WERI-Rb-1 (cell line): ENCODE measurements at places on chromosomes 11 and 22.

DNA sequence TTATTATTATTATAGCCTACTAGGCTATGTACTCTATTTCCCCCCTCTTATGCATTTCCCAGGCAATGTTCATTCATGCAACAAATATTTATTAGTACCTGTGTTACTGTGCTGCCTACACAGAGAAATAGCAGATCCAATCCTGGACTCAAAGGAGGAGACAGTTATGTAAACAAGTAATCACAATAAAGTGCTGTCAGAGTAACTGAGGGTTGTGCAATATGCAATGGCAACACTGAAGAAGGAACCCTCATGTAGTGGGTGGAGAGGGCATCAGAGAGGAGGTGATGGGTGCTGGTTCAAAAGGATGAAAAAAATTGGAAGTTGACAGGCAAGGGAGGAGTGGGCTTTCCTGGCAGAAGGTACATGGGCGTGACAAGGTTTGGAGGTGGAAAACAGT is 886 bp upstream of the P4HA3 start:
- DNase-seq: no peak

GRCh38 chr11:119519796-119520195 is 96.8 kb upstream of the THY1 start:
- DNase-seq: no peak

DNA sequence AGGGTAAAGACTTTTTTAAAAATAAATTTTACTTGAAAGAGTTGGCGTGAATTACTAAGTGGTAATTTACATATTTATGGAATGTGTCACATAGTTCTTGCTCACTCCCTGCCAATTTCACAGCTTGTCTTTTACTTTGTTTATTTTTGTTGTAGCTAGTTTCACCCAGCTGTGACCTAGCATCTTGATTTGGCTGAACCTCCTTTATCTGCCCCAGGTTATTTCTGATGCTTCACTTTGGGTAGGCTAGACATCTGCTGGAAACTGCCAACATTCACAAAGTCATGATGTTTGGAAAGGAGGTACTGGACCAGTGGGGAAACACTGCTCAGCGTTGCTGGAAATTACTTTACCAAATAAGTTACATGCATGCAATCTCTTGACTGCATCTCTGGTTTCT is 1676.0 kb upstream of the RAG2 start:
- no peak for DNase-seq

DNA sequence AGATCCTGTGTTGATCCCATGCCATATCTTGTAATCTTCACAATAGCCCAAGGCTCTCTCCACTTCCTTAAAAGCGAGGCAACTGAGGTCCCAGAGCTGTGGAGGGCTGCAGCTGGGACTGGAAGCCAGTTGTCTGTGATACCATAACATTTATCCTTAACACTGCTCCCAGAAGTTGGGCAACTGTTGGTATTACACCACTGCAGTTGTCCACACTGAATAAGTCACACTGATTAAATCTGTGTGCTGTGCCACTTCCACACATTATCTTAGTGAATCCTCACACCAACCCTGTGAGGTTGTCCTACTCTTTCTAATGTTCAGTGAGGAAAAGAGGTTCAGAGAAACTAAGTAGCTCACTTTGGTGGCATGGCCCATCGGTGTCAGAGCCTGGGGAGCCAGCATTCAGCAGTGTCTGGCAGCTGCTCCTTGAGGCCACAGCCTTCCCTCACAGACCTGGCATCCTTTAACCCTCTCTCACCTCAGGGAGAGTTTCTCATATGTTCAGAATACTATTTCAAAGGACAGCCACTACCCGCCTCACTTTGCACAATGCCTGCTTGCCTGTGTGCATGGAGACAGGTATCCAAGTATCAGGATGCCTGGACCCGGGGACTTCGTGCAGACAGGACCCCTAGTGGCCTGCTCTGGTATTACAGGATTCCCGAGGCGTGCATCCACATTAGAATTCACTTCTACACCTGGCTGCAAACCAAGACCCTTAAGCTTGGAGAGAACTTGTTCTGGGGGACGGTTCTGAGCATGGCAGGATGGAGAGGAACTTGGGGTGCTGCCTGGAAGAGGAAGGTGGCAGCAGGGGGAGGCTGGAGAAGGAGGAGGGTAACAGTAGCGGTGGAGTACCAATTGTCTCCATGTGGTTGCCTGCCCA is 221.9 kb upstream of the TBCEL start:
- peak; percentile 70 for DNase-seq

DNA sequence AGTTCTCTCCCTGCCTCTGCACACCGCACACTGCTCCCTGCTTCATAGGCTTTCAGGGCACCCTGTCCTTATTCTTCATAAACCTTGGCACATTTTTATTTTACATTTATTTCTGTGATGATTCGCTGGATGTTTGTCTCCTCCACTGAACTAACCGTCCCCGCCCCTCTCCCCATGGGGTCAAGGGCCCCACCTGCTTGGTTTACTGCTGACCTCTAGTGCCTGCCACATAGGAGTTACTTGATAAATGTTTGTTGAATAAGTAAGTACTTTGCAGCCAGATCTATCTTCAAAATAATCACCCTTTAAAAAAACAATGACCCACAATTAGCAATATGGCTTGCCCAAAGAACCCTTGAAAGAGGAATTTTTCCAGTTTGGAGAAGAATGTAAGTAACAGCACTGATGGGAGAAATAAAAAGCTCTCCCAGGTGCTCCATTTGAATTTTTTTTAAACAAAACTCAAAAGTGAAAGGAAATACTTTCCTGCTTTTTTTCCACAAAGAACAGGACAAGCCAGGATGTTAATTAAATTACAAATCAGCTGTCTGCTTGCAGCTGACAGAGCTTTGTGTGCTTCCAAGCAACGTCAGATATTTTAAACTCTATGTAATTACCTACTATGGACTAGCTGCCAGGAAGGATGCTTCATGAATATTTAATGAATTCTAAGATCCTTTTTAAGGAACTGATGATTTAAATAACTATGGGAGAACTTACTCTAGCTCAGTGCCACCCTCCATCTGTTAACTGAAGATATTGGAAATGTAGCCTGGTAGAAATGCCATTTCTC is 1083.6 kb downstream of the DLG2 start:
- DNase-seq: peak; percentile 54

DNA sequence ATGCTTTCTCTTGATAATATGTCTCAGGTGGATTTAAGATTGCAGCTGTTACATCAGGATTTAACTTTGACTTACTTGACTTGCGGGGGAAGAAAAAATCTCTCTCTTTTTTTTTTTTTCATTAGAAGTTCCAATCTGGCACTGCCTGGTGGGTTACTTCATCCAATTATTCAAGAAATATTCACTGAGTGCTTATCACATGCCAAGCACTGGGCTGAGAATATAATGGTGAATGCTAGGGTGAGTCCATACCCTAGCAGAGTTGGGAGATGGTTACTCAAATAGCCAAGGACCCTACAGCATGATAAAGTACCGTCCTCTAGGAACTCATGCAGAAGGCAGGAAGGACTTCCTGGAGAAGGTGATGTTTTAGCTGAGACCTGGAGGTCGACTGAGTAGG is 57.9 kb upstream of the EIF3D start:
- no peak for DNase-seq

DNA sequence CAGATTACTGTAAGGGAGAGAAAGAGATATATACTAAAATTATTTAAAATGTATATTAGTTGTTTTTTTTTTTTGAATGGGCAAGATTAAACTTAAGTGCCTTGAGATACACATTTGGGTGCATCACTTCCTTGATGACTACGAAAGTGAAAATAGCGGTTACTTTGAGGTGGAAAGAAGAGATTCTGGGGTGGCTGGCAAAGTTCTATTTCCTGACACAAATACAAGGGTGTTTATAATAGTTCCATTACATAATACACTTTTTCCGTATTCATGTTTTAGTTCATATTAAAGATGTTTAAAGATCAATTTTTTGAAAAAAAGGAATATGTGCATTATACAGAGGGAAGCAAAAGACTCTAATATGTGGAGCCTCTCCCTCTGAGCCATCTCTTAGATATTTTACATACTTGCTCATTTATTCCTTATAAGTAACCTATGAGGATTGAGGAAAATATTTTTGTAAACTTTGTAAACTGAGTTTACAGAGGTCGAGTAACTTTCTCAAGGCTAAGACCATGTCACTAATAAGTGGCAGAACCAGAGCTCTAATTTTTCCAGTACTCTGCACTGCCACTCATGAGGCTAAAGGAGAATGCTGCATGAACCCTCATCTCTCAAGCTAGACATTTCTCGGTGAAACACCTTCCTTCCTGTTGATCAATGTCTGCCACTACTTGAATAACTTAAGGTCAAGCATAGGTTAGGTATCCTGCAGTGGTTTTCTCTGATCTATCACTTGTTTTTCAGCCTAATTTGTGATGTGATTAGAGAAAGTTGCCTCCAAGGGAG is 58.6 kb downstream of the DDIAS start:
- DNase-seq: no peak

GRCh38 chr11:85974122-85974521 is 94.8 kb downstream of the PICALM start:
- no peak for DNase-seq

- no peak for DNase-seq
Observed at GRCh38 chr11:34238533-34238932, 119.3 kb downstream of the ABTB2 start.

DNA sequence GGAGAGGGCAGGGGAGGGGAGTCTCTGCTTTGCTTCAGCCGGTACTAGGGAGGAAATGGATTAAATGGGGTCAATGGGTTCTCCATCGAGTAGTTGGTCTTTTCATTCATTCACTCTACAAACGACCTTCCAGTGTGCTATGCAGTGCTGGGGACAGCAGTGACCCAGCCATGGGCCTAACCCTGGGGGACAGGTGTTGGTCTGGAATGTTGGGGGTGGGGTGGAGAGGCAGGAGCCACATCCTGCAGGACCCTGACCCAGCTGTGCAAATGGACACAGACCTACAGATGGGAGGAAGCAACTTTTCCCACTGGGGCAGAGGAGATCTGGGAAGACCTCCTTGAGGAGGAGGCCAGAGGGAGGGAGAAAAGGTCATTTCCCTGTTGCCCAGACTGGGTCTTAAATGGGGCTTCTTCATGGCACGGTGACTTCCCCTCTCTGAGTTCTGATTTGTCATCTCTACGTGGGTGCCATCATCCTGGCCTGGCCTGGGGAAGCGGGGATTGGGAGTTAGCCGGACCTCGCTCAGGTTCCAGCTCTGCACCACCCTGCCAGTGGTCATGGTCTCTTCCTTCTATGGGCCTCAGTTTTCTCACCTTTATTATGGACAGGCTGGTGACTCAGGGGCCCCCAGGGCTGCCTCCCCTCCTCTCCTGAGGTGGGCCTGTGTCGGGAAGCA is 2.0 kb downstream of the CYTH4 start:
- no peak for DNase-seq

GRCh38 chr11:78131956-78132355 is 7.5 kb downstream of the ALG8 start:
- no peak for DNase-seq

DNA sequence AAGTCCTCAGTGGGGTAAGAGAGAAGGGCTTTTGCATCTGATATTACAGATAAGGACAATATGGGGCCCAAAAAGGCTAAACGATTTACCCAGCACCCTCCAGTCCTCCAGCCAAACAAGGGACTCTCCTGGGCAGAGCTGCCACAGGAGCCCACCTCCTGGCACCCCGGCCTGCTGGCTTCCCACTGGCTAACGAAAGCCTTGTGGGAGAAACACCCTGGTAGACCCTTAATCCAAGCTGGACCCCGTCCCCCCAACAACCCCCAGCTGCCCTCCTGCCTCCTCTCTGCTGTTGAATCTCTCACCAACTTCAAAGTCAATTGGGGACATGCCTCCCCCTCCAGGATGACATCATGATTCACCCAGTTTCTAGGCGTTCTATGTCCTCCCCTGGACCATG is 10.8 kb downstream of the C1QTNF6 start:
- no peak for DNase-seq

GRCh38 chr22:30453731-30454510 is 17.9 kb downstream of the SEC14L3 start:
- peak; percentile 47 for DNase-seq

DNA sequence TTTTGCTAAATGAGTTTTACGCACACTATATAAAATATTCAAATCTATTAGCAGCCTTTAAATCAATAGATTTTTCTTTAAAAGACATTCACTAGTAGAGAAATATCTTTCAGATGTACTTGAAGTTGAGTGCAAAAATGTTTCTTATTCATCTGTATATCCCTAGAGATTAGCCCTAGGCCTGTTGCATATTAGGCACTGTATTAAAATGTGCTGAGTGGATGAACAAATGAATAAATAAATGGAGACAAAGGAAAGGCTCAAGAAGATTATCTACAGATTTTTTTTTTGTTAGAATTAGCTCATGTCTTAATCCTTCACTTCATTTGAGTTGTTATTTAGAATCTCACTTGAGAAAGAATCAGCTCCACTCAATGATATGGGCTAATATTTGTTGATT is 12.0 kb upstream of the MMP13 start:
- no peak for DNase-seq

GRCh38 chr11:134382257-134382656 is 29.8 kb downstream of the B3GAT1 start:
- DNase-seq: no peak

DNA sequence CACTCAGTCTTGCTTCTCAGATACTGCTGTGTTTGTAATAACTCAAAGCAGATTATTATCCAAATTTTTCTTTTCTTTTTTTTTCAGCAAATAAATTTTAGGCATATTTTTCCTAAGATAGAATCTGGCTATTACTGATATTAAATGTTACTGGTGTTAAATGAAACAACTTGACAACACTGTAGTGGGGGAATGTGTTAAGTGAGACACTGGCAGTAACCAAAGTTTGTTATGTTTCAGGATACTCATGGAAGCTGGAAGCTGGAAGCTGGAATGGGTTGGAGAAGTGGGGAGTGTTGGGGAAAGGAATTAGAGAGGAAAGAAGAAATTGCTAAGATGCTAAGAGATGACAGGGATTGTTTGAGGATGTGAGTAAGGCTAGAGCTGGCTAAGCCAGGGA is 24.9 kb downstream of the PGR start:
- DNase-seq: no peak

DNA sequence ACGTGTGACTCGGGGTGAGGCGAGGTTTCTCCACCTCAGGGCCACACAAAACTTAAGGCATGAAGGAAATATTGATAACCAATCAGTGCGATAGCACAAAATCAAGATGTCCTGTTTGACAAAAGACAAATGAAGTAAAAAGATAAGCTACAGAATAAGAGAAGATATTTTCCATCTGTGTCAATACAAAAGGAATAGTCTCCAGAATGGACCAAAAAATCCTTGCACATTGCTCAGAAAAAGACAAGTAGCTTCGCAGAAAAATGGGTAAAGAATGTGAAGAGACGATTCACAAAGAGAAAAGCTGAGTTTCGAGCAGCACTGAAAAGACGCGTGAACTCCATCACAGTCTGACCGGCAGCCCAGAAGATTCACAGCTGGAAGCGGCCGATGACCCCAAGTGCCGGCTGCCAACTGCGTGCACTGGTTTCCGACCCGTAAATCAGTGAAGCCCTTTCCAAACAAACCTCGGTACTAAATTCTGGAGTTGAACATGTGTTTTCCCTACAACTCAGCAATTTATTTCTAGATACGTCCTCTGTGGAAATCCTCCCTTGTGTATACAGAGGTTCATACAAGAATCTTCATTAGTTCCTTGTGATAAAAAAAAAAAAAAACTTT is 308.4 kb downstream of the BRD1 start:
- DNase-seq: no peak

GRCh38 chr11:31972623-31973022 is 118.3 kb upstream of the RCN1 start:
- no peak for DNase-seq
